ENCODE measurements at places on chromosomes 16 and 17.

DNA sequence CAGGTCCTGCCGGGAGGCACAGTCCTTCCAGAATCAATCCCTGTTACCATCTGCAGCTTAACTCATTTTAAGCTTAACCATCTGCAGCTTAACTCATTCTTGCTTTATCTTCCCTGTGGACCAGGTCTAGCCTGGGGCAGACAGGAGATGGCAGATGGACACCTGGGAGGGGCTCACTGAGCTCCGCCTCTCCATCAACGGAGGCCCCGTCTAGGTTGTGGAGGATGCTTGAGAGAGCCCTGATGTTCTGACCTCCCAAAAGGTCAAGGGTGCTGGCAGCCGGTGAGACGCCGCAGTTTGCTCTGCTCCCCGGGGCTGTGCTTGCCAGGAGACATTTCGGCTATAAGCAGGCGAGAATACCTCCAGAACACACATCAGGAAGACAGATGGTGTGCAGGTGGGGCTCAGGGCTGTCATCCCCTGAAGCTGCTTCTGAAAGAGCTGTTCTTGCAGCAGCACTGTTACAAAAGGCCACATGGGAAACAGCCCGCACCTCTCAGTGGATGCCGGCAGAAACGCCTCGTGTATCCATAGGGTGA, 41.3 kb downstream of the BAIAP2 start:
- no peak for DNase-seq

- DNase-seq, result no peak
Measured at GRCh38 chr17:31688701-31689100, 170.3 kb downstream of the COPRS start.

DNA sequence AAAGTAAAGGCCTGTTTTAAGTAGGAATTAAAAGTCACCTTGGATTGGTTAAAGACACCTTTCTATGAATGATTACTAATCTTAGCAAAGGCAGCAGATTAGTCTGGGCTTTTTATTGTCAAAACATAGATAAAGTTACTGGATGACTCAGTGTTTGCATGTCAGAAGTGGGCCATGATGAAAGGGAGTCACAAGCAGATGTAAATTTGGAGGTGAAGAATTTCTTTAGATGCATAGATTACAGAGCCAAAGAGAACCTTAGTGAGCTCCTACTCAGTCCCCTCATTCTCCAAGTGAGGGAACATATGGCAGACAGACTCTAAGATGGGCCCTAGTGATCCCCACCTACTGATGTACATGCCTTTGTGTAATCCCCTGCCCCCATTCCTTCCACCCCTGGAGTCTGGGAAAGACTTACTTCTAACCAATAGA, 124.5 kb downstream of the HS3ST3A1 start:
- DNase-seq, result no peak

- DNase-seq, result no peak
Measured at GRCh38 chr16:78290395-78290794, 190.9 kb downstream of the WWOX start.

DNA sequence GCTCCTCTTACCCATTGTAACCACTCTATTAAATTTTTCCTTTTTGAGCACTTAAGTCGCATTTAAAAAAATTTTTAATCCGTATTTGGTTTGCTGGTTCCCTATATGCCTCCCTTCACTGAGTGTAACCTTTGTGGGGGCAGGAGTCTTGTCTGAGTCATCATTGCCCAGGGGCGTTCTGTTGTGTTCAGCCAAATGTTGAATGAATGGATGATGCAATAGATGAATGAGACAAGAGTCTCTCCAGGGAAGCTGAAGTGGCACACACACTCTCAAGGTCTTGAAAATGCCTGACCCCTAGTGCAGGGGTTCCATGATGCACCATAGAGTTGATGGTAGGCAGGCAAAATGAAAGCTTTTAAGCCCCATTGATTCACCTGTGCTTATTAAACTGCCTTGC, 123.0 kb upstream of the RBFOX1 start:
- no peak for DNase-seq

DNA sequence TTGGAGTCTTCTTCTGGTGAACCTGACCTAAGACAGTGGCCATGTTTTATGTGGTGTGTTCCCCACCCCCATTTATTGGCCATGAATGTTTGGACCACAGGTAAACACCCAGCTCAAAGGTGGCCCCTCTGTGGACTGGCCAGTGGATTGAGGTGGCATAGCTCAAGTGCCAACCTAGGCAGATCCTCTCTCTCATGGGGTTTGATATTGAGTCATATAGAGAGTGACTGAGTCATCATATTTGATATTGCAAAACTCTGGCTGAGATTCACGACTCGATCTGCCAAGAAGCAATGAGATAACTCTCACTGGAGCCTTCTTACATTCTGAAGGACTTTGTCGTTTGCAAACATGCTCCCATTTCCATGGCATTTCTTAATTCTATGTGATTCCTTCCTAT, 10.5 kb upstream of the TEKT3 start:
- no peak for DNase-seq

- no peak for DNase-seq
Measured at GRCh38 chr16:76276745-76277438, at the start of gene CNTNAP4. TSS of gene CNTNAP4 (plus strand) at chr16:76277401. CDS start at chr16:76277663, 262 bp downstream.

- no peak for DNase-seq
Measured at GRCh38 chr17:50080827-50081226, 14.3 kb upstream of the PDK2 start.

DNA sequence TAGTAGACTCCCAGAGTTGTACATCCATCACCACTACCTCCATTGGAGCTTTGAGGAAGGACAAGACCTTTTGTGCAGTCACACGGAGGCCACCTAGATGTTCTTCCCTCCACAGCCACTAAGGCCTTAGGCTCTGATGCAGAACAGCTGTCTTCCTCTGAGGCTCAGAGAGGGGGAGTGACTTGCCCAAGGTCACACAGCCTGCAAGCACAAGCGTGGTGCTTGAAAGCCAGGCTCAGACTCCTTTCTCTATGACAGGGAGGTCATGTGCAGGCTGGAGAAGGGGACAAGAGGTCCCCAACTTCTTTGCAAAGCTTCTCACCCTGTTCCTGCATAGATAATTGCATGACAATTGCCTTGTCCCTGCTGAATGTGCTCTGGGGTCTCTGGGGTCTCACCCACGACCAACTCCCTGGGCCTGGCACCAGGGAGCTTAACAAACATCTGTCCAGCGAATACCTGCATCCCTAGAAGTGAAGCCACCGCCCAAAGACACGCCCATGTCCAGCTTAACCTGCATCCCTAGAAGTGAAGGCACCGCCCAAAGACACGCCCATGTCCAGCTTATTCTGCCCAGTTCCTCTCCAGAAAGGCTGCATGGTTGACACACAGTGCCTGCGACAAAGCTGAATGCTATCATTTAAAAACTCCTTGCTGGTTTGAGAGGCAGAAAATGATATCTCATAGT, 12.7 kb downstream of the SCGB1C2 start:
- peak; percentile 6 for DNase-seq

- peak; percentile 92 for DNase-seq
Measured at GRCh38 chr16:51151961-51152663, 1.0 kb upstream of the SALL1 start.

- DNase-seq, result peak; percentile 38
Measured at GRCh38 chr17:63840591-63841349, 1.7 kb downstream of the SMARCD2 start.

DNA sequence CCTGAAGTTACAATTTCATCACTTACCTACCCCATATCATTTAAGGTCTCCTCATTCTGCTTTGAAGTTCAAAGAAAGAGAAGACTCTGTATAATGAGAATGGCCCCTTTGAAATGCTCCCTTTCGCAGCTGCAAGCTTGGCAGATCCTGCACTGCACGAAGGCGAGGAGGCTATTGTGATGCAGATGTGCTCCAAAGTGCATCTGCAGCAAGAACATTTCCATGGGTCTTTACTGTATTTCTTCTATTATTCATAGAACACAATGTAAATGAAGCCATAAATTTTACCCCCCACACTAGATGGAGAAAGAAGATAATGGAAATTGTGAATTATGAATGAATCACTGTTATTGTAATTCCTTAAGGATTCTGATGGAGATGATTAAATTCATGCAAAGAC, 178.7 kb downstream of the CHD9NB start:
- DNase-seq, result no peak

DNA sequence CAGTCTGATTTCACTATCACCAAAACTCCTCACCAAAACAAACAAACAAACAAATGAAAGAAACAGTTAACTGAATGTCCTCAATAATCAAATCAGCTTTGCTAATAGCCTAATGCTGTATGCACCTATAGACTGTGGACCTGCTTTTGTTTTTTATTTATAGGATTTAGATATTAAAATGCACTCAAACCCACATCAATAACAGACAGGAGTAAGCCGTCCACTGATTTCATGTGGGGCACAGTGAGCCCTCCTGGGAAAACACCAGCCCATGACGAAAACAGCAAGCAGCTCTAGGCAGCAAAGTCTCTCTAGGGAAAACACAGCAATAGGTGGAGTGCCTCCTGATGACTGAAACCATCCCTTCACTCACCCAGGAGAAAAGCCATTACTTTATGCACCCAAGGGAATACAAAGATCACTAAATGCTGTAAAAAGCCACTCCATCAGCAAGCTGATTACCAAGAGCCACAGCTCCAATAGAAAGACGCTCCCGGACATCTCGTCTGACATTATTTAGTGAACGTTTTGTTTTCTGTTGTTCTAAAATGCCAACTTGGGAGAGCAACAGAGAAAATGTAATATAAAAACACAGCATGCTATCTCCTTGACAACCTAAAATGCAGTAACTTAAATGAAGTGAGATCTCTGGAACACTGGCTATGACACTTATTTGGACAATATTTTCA, 47.8 kb downstream of the ANKFY1 start:
- DNase-seq, result no peak

DNA sequence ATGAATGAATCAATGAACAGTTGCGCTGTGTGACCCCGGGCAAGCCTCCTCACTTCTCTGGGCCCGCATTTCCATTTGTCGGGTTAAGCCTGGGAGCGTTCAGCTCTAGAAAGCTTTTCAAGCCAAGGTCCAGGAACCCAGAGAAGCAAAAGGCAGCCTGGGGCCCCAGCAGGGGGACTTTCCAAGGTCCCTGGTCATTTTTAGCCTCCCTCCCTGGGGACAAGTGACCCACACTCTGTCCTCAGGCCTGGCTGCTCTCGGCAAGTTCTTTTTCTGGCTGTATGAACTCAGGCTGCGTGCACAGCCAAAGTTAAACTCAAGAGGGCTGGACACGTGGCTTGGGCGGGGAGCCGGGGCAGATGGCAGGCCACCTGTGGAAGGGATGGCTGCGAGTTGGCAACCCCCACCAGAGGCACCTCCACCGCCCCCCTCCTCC, 41.4 kb upstream of the CIBAR2 start:
- DNase-seq, result no peak

GRCh38 chr17:42463976-42464400, 5.3 kb downstream of the ATP6V0A1 start:
- no peak for DNase-seq

- peak; percentile 63 for DNase-seq
Measured at GRCh38 chr17:64411999-64412771, 21.5 kb upstream of the PECAM1 start.

GRCh38 chr16:73405851-73406250, 357.9 kb upstream of the ZFHX3 start:
- no peak for DNase-seq

- DNase-seq, result no peak
Measured at GRCh38 chr17:60792250-60792898, 114.7 kb downstream of the BCAS3 start.

- no peak for DNase-seq
Measured at GRCh38 chr16:79175286-79176057, 425.1 kb downstream of the MAF start.

DNA sequence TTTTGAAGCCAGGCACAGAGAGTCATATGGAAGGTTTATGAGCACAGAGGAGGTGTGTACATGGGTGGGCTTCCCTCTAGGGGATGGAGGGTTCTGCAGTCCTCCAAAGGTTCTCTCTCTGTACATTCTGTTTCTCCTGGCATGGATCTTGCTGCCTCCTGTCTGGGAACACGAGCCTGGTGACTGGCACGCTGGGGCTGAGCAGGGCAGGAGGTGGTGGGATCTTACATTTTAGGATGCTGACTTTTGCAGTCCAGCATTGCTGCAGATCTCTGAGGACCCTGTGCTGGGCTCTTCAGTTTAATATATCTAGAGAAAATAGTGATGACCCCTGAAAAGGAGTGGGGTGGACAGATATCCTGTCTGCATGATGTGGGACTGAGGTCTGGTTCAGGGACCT, 23.0 kb downstream of the FOXL1 start:
- no peak for DNase-seq

GRCh38 chr17:45648642-45649041, 135.5 kb upstream of the CRHR1 start:
- no peak for DNase-seq

DNA sequence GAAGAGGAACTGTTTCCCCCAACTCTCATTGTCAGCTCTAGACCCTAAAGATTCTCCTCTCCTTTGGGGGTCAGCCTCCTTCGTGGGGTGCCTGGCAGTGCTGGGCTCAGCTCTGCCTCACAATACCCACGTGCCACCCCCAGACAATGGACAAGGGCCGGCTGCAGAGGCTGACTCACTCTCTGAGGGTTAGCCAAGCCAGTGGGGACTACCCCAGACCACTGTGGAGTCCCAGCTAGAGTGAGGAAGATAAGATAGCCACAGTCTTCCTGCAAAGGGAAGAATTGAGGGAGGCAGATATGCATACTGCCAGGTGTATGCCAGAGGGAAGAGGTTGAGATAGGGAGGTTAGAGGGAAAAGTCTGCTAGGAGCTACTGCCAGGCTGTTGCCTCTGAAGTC, 13.5 kb upstream of the MTMR4 start:
- no peak for DNase-seq

DNA sequence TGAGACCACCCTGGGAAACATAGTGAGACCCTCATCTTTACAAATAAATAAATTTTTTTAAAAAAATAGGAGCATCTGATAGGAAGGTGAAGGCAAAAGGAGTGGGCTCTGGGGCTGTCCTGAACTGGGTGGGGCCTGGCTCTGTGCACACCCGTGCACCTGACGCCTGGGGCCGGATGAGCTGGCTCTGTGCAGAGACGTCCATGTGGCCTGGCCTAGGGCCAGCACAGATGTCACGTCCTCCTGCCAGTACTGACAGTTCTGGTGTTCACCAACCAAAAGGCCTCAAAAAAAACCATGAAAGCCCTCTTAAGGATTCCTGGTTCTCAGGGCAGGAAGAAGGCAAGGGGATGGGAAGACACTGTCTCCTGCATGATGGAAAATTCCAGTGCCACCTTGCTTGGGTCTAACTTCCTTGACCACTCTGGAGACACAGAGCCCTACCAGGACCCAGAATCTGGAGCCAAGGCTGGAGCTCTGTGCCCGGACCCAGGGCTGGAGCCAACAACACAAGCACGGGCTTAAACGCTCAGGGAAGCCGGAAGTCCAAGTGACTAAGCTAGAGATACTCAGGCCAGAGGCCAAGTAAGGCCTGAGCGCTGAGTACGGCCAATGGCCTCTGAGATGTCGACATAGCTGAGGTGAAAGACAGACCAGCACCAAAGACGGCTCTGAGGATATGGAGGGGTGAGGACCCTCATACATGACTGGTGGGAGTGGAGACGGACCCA, 32.9 kb downstream of the COPRS start:
- no peak for DNase-seq

- DNase-seq, result no peak
Measured at GRCh38 chr16:81497690-81498089, 53.1 kb downstream of the CMIP start.

DNA sequence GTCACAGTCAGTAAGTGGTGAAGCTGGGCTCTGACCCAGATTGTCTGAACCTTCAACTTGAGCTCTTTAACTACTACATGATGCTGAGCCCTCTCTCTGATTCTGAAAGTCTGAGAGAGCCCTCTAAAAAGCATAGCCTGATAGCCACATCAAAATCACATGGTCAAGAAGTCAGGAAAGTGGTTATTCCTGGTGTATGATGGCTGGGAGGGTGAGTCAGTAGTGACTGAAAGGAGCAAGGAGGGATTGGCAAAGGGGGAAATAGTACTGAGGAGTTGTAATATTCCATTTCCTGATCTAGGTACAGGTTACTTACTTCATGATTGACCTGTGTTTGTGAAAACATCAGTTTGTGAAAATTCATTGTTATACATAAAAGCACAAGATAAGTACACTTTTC, 89.1 kb downstream of the SSH2 start:
- no peak for DNase-seq

Data from ovary (tissue), 10 donors.